Activated CD4-positive, alpha-beta memory T cell treated with anti-CD3 and anti-CD28 coated beads, Interleukin-2, amount 10 ng/mL, durations not matched to agents 7 days and 5 days (primary cell): ENCODE measurements at places on chromosomes 13 and 19.

- DNase-seq = no peak
These were observed 4.1 kb upstream of the RPS9 start for GRCh38 chr19:54196536-54196935.

- DNase-seq = no peak
These were observed 2.7 kb downstream of the SMAD9 start for GRCh38 chr13:36917311-36917710.

GRCh38 chr19:37698216-37698615, 21.3 kb downstream of the ZNF607 start:
- DNase-seq = no peak

DNA sequence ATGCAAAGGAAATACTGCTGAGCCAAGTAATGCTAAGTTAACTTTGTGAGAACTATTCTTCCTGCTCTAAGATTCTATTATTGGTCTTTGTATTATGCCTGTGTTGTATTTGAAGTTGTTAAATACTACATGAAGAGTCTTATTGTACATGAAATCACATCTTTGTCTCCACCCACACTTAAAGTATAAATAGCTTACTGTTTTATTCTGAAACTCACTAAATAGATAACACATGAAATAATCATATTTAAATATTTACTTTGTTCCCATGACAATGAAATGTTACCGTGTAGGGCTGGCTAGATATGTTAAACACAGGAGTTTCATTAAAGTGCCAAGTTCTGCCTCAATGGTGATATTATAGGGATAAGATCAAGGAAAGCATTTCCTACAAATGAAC, 562.1 kb upstream of the ATXN8OS start:
- no peak for DNase-seq

DNA sequence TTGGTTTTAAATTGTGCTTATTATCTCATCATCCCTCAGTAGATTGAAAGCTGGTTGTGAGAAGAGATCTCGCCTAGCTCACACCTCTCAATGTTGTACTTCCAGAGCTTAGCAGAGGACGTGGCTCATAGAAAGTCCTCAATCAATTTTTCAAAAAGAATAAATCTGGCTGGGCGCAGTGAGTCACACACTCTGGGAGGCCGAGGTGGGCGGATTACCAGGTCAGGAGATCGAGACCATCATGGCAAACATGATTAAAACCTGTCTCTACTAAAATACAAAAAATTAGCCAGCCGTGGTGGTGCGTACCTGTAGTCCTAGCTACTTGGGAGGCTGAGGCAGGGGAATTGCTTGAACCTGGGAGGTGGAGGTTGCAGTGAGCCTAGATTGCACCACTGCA, 4.7 kb upstream of the ASF1B start:
- DNase-seq = no peak

- DNase-seq = no peak
These were observed 10.7 kb upstream of the SULT2A1 start for GRCh38 chr19:47896773-47897172.

GRCh38 chr19:16590876-16591802, 18.9 kb upstream of the SLC35E1 start:
- no peak for DNase-seq

- DNase-seq = no peak
These were observed 18.2 kb upstream of the DOCK9 start for GRCh38 chr13:98996046-98996445.

GRCh38 chr13:50127726-50128291, 112.6 kb downstream of the KCNRG start:
- DNase-seq = no peak

DNA sequence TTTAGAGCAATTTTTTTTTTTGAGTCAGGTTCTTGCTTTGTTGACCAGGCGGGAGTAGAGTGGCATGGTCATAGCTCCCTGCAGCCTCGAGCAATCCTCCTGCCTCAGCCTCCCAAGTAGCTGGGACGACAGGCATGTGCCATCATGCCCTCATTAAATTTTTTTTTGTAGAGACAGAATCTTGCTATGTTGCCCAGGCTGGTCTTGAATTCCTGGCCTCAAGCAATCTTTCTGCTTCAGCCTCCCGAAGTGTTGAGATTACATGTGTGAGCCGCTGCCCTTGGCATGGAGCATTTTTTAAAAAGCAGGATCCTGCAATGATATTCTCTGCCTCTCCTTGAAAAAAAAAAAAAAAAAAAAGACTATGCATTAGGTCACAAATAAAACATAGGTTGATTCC, 5.9 kb downstream of the GPR32 start:
- DNase-seq = no peak

DNA sequence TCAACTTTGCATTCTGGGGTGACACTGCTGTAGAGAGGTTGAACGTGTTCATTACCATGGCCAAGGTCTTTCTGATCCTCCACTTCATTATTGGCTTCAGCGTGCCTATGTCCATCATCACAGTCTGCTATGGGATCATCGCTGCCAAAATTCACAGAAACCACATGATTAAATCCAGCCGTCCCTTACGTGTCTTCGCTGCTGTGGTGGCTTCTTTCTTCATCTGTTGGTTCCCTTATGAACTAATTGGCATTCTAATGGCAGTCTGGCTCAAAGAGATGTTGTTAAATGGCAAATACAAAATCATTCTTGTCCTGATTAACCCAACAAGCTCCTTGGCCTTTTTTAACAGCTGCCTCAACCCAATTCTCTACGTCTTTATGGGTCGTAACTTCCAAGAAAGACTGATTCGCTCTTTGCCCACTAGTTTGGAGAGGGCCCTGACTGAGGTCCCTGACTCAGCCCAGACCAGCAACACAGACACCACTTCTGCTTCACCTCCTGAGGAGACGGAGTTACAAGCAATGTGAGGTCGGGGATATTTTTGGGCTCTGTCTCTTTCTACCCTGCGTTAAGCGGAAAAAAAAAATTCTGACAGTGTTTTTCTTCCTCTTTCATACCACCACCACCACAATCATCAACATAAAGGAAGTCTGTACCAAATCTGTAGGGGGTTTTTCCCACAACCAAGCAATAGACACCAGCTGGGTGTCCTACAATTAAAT, 29.5 kb downstream of the FPR3 start:
- DNase-seq = no peak

GRCh38 chr19:29303069-29303718, 90.2 kb upstream of the UQCRFS1 start:
- no peak for DNase-seq

- no peak for DNase-seq
These were observed 10.2 kb upstream of the CCDC97 start for GRCh38 chr19:41299755-41300089.

DNA sequence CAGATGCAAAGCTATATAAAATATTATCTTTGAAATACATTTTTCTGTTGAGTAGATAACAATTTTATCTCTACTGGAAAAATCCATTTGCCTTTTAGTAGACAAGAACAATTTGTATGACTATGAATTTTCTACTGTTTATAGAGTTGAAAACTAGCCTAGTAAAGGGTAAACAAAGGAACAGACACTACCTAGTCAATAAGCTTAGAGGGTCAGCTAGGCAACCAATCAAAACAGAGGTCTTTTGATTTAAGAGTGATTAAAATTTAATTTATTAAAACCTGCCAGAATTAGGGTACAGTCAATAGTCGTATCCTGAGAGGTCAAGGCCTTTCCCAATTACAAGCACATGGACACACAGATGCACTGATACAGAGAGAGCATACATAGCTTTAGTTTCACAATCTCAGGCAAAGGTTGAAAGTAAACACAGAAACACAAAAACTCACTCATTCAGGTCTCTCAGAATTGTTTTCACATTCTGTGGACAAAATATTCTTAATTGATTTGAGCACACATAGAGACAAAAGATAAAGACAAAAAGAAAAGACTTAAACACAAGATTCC, 24.5 kb upstream of the GPC6 start:
- DNase-seq = no peak

DNA sequence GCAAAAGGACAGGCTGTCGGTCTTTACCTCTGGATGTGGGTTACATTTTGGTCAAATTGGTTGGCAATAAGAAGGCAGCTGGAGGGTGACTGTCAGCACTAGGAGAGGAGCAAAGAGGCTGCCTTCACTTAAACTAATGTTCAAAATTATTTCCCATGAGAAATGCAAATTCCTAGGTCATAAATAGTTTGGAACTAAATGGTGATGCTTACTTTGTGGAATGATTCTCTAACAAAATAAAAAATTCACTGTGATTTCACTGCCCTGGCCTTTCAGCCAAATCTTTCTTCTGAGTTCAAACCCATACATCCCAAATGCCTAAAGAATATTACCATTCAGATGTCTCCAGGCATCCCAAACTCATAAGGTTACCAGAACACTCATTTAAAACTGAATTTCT, 25.0 kb upstream of the OXGR1 start:
- DNase-seq = no peak

DNA sequence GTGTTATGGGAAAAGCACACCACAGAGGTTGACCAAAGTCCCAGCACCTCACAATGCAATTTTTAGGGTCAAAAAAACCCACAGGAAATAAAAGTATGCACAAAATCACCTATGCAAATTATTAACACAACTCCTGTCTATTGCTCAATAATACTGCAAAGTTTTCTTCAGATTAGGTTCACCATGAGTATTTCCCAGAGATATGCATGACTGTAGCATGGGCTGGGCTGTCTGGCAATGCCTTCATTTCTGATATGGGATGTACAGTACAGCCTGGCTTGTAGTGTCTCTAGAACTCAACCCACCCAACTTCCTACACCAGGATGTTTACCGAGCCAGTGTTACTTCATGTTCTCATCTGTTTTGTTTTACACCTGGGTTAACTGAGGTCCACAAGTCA, 698.7 kb upstream of the ARGLU1 start:
- no peak for DNase-seq

GRCh38 chr19:27962264-27962663, 1250.7 kb downstream of the UQCRFS1 start:
- no peak for DNase-seq

GRCh38 chr19:55678121-55678671, 3.2 kb downstream of the EPN1 start:
- no peak for DNase-seq

DNA sequence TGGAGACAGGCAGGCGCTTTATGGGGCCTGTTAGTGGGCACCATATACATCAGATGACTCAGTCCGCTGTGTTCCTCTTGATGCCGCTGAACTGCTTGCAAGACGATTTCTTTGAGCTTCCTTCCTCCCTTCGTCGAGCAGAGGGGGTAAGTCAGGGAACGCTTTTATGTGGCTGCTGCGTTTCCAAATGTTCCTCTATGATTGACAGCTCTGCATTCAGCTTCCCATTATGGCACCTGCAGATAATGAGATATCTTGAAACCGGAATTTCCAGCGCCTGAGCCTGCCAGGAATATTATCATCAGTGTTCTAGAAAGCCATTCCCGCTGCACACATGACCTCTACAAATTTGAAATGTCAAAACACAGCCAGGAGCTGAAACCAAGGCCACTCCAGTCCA, 257.0 kb downstream of the TSHZ3 start:
- no peak for DNase-seq

DNA sequence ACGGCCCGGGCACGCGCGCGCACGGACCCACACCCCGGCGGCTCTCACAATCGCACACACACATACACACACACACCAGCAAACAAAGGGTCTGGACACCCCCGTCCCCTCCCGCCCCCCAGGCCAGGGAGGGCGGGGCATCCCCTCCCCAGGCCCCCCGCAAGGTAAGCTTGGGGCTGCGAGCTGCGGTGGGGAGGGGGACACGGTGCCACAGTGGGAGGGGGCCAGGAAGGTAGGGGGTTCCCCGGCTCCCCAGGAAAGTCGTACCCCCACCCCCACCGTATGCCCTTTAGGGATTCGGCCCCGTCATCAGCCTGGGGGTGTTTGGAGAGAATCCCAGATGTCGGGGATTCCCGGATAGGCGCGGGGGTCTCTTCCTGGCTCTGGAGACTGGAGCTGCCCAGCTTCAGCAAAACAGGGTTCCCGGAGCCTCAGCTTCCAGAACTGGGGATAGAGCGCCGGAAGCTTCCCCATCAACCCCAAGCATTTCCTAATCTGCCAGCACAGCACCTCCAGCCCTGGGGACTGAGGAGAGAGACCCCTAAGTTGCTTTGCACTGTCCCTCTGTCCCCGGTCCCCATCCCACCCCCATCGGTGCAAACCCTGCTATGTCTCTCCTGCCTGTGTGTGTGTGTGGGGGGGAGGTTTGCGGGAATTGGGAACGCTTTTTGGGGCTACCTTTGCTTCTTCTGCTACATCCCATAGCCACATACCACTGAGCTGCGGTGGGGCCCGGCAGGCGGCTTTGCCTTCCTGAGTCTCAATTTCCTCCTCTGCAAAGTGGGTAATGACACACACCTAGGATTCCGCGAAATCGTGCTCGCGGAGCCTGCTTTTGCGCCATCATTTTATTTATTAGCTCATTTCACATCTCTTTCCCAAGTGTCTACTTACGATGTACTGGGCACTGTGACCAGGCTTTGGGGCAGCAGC, 1.8 kb upstream of the CDC37 start:
- peak; percentile 84 for DNase-seq
